ENCODE measurements at places on chromosomes 11 and 22. TPM values are rescaled to one million over a fixed set of nuclear protein-coding genes. Genes with fewer than 3 reads are reported as not detected.
A peak's percentile ranks its signal among the peaks of the same experiment; 100 is the strongest.

DNA sequence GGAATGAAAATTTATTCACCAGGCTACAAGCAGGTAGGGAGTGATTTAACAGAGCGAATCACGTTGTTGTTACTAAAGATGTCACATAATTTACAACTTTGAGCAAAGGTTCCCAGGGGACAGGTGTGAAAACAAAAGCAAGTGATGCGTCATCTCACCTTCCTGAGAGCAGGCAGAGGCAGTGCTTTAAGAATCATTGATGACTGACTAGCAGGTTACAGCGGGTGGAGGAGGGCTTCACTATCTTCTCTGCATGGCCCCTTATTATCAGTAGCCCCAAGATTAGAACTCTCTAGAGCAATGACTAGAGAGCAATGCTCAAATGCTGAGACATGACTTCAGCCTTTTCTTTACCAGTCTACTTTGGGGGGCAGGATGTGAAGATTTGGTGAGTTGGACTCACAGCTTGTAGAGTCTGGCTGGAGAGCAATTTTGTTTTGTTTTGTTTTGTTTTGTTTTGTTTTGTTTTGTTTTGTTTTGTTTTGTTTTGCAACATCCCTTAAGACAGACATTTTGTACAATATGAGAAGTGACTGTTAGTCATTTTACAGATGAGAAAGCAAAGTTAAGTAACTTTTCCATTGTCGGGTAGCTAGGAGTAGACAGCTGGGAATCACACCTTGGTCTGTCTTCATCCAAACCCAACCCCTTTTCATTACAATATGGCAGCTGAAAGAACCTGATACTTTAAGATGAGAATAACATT is 84.8 kb downstream of the SLC1A2 start:
- no peaks in the 10 kb centered on the region for H3K36me3 ChIP-seq
- no peak overlapping the region for H3K27ac ChIP-seq
- no peaks in the 10 kb centered on the region for H3K4me1 ChIP-seq

GRCh38 chr11:27443746-27444507 is 28.7 kb downstream of the LGR4 start:
- H3K36me3 ChIP-seq = no peaks in the 10 kb centered on the region
- no peak for DNase-seq
- no peak overlapping the region for H3K27ac ChIP-seq
- peaks cover 7% of the 10 kb centered on the region for H3K4me1 ChIP-seq
- H3K27me3 ChIP-seq = no peaks in the 10 kb centered on the region

- no peak for DNase-seq
- H3K27ac ChIP-seq = peak within 1 kb of the TSS; percentile 82
- H3K36me3 ChIP-seq = no peaks in the 10 kb centered on the region
- H3K27me3 ChIP-seq = no peaks in the 10 kb centered on the region
- no peak within 1 kb of the TSS for H3K4me3 ChIP-seq
Observed at GRCh38 chr11:117824571-117825537, at the start of gene FXYD2. Gene FXYD2 (minus strand): TSS chr11:117824744. CDS start chr11:117824678, 66 bp downstream.

GRCh38 chr22:45430871-45431270 is 17.4 kb downstream of the RIBC2 start:
- DNase-seq = no peak
- H3K4me3 ChIP-seq = no peak overlapping the region
- no peaks in the 10 kb centered on the region for H3K36me3 ChIP-seq
- H3K27me3 ChIP-seq = no peaks in the 10 kb centered on the region
- no peak overlapping the region for H3K27ac ChIP-seq

GRCh38 chr22:24768537-24769374 is 5.8 kb downstream of the PIWIL3 start:
- H3K36me3 ChIP-seq = no peaks in the 10 kb centered on the region
- DNase-seq = no peak
- H3K27me3 ChIP-seq = no peaks in the 10 kb centered on the region
- no peak overlapping the region for H3K4me3 ChIP-seq

GRCh38 chr11:22337596-22338485 is at the start of gene SLC17A6:
Gene SLC17A6 (plus strand): TSS chr11:22338381. CDS start chr11:22338534, 153 bp downstream.
- no peaks in the 10 kb centered on the region for H3K4me1 ChIP-seq
- no peak within 1 kb of the TSS for H3K27ac ChIP-seq
- no peaks in the 10 kb centered on the region for H3K27me3 ChIP-seq
- H3K4me3 ChIP-seq = no peak within 1 kb of the TSS
- no peaks in the 10 kb centered on the region for H3K36me3 ChIP-seq

GRCh38 chr22:35381424-35382009 is 621 bp downstream of the HMOX1 start:
- peak overlapping the region; percentile 75 for H3K27ac ChIP-seq
- no peaks in the 10 kb centered on the region for H3K27me3 ChIP-seq
- H3K4me1 ChIP-seq = peaks cover 28% of the 10 kb centered on the region
- H3K36me3 ChIP-seq = peaks cover 1% of the 10 kb centered on the region
- peak overlapping the region; percentile 57 for H3K4me3 ChIP-seq

- DNase-seq = no peak
- peak overlapping the region; percentile 32 for H3K4me3 ChIP-seq
- no peaks in the 10 kb centered on the region for H3K27me3 ChIP-seq
- no peaks in the 10 kb centered on the region for H3K36me3 ChIP-seq
Observed at GRCh38 chr11:112881461-112881860, 79.8 kb upstream of the NCAM1 start.

DNA sequence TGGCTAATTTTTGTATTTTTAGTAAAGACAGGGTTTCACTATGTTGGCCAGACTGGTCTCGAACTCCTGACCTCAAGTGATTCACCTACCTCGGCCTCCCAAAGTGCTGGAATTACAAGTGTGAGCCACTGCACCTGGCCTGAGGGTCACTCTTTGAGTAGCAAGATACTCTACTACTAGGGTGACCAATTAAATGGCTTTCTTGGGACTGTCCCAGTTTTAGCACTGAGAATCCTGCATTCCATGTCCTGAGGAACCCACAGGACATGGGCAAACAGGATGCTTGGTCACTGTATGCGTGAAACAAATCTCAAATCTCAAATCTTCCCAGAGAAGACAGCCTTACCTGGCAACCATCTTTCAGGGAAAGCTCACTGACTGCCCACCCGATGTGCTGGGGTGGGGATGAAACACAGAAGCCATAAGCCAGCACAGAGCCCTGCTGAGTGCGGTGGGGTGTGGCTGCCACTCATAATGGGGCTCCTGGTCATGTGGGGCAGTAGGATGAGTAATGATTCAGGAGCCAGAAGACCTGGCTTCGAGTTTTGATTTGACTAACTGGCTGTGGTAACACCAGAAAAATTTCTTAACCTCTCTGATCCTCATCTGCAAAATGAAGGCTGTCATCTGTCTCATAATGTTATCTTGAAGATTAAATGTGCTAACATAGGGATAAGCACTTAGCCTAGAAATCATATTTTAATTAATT is 11.5 kb downstream of the CLMP start:
- H3K27ac ChIP-seq = no peak overlapping the region
- DNase-seq = no peak
- no peaks in the 10 kb centered on the region for H3K36me3 ChIP-seq
- peaks cover 7% of the 10 kb centered on the region for H3K4me1 ChIP-seq

DNA sequence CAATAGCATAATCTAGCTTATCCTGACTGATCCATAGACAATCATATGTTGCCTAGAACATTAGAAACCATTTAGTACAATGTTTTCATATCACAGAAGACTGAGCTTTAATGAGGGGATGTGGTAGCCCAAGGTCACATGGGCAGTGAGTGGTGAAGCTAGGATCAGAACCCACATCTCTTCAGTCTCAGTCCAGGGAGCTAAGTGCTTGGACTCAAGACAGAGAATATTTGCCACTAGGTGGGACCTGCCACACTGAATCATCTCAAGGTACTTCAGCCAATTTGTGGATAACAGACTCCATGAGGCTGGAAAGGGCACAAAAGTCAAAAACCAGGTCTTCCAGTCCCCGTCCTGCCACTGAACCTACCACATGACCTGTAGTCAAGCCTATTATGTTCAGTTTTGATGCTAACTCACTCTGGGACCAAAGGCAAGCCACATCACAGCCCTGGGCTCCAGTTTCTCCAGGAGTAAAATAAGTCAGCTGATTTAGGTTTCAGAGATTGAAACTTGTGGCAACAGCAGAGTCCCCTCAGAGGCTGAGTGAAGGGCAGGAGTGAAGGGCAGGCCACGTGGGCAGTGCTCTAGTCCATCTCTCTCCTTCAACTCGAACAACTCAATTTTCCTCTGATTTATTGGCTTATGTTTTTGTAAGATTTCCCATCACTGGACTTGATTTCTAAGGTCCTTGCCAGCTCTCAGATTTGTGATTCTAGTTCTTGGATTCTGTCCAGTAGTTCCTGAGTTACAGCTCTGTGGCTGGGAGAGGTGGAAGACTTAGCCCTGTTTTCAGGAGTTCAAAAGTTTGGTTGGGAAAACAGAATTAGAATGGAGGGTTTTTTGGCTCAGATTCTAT is 84.6 kb upstream of the PHOX2A start:
- H3K4me3 ChIP-seq = no peak overlapping the region
- peak overlapping the region; percentile 28 for H3K27ac ChIP-seq
- no peaks in the 10 kb centered on the region for H3K27me3 ChIP-seq
- H3K4me1 ChIP-seq = peaks cover 12% of the 10 kb centered on the region
- DNase-seq = no peak

DNA sequence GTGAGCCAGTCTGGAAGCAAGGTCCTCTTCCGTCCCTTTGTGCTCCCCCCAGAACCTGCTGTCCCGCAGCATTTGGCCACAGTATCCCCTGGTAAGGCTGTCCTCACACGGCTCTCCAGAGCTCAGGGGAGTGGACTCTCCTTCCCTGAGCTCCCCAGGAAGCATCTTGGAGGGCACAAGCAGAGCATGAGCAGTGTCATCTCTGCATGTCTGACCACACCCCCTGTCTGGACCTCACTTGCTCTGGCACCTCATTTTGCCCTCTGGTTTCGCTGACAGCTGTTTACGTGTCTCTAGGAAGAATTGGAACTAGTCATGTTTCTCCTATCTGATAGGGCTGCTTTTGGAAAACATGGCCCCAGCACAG is 15.5 kb downstream of the DCPS start:
- peak overlapping the region; percentile 86 for H3K27ac ChIP-seq
- H3K4me1 ChIP-seq = peaks cover 30% of the 10 kb centered on the region
- no peak overlapping the region for H3K4me3 ChIP-seq

DNA sequence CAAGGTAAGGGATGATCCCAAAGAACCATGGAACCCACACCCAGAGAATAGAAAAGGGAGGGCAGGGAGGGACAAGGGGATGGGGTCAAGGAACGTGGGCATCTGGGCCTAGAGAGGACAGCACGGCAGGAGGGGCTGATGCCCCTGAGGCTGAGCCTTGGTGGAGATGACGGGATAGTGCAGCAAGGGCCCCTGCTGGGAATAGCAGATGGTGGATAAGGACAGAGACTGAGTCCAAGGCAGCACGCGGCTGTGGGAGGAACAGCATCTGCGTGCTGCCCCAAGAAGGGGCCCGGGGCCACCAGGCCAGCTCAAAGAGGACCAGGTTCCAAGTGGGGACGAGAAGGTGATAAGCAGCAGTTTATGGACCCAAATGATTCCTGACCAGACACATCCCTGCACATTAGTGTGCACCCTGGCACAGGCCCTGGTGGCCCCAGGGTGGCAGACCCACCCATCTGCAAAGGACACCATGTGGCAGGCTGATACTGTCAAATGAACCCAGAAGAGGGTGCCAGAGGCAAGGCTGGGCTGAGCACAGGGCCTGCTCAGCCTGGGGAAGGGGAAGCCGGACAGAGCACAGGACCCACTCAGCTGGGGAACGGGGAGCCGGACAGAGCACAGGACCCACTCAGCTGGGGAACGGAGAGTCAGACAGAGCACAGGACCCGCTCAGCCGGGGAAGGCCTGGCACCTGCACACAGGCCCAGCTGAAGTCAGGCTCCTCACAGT is 12.8 kb upstream of the TESMIN start:
- DNase-seq = no peak
- no peaks in the 10 kb centered on the region for H3K4me1 ChIP-seq
- no peak overlapping the region for H3K4me3 ChIP-seq
- no peaks in the 10 kb centered on the region for H3K27me3 ChIP-seq
- peaks cover 59% of the 10 kb centered on the region for H3K36me3 ChIP-seq

- DNase-seq = no peak
- no peak overlapping the region for H3K27ac ChIP-seq
- no peaks in the 10 kb centered on the region for H3K27me3 ChIP-seq
- no peaks in the 10 kb centered on the region for H3K4me1 ChIP-seq
Observed at GRCh38 chr11:70108250-70108649, 30.1 kb downstream of the ANO1 start.

DNA sequence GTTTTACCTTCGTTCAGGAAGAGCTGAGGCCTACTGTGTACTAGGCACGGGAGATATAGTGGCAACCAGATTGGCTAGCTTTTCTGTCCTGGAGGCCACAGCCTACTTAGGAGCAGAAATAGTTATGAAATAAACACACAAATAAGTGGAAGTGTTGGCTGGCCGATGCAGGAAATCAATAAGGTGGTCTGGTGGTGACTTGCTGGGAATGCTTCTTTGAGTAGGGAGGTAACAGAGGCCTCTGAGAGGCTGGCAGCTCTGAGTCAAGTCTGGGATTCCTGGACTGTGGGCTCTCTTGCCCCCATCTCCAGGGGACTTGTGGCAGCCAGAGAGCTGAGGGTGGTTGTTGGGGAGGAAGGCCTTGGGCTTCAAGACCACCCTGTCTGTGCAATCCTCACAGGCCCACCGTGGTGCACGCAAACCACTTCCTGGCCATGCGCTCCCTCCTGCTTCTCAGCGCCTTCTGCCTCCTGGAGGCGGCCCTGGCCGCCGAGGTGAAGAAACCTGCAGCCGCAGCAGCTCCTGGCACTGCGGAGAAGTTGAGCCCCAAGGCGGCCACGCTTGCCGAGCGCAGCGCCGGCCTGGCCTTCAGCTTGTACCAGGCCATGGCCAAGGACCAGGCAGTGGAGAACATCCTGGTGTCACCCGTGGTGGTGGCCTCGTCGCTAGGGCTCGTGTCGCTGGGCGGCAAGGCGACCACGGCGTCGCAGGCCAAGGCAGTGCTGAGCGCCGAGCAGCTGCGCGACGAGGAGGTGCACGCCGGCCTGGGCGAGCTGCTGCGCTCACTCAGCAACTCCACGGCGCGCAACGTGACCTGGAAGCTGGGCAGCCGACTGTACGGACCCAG is 4.1 kb downstream of the SERPINH1 start:
- H3K27ac ChIP-seq = peak overlapping the region; percentile 99
- no peaks in the 10 kb centered on the region for H3K27me3 ChIP-seq
- H3K4me3 ChIP-seq = peak overlapping the region; percentile 79
- peaks cover 87% of the 10 kb centered on the region for H3K4me1 ChIP-seq
- no peaks in the 10 kb centered on the region for H3K36me3 ChIP-seq

GRCh38 chr22:39242595-39243438 is 2.0 kb downstream of the PDGFB start:
- no peaks in the 10 kb centered on the region for H3K27me3 ChIP-seq
- no peak for DNase-seq
- H3K36me3 ChIP-seq = no peaks in the 10 kb centered on the region
- peak overlapping the region; percentile 51 for H3K4me3 ChIP-seq

PHLDB1 gene
- 119 TPM for total RNA-seq

RAB3IL1 gene
- 32.2 TPM for total RNA-seq

CHRM1 gene
- not detected for total RNA-seq

GTSE1 gene
- 2.2 TPM for total RNA-seq

FIBP gene
- total RNA-seq = 78.6 TPM
